Esophagus squamous epithelium (tissue), 5 donors: ENCODE measurements at places on chromosomes 13 and 19.

DNA sequence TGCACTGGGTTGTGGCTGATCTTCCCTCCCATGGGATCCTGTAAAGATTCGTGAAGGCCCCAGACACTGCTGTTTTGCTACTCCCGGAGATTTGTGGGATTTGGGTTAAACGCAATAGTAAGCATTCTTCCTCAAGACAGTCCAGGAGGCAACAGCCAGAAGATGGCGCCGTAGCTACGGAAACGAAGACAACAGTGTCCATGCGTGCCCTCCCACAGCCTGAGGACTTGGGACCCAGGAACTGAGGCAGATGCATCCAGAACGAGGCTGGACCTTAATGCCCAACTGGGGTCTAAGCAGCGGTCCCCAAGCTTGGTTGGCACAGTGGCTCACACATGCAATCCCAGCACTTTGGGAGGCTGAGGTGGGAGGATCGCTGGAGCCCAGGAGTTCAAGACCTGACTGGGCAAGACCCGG is 57.6 kb upstream of the ZNF507 start:
- no peak for DNase-seq

DNA sequence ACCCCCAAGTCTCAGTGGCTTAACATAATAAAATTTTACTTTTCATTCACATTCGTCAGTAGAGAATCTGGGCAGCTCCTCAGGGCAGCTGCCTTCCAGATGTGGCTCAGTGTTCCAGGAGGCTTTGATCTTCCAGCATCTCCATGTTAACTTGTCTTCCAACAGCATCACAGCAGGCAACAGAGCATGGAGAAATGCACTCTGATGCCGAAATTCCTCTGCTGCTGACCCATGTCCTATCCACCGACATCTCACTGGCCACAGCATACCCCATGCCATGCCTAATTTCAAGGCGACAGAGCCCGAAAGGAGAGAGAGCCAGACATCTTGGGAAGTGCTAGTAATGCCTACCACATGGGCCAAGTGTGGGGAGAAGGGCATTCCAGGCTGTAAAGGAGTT is 64.9 kb upstream of the MEDAG start:
- no peak for DNase-seq

GRCh38 chr13:111317571-111318345 is 2.7 kb upstream of the TEX29 start:
- no peak for DNase-seq

GRCh38 chr19:406135-406781 is 2.7 kb downstream of the C2CD4C start:
- no peak for DNase-seq

DNA sequence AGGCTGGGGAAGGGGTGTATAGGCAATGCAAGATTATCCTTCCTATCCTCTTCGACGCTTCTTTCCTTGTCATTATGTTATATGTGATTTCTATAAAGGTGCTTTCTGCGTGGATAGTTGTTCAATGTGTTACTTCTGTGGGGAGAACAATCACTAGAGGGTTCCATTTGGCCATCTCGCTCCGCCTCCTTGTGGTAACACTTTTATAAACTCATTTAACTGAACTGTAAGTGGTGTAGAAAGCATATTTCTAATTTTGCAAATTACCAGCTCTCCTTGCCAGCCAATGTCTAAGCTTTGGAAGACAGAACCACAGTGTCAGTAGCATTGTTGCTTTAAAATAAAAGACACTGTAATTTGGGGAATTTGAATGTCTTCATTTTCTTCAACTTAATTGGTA is 1093.7 kb upstream of the MIR17HG start:
- no peak for DNase-seq

GRCh38 chr13:109366525-109366924 is 419.9 kb downstream of the IRS2 start:
- DNase-seq, result no peak

DNA sequence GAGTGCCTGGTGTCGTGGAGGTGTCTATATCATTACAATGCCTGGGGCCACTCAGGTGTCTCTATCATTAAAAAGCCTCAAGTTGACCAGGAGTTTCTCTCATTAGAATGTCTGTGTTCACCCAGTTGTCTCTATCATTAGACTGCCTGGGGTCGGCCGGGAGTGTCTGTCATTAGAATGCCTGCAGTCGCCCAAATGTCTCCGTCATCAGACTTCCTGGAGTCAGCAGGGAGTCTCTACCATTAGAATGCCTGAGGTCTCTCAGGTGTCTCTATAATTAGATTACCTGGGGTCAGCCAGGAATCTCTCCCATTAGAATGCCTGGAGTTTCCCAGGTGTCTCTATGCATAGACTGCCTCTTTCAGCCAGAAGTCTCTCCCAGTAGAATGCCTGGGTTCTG is 1477.6 kb downstream of the UQCRFS1 start:
- DNase-seq, result no peak

DNA sequence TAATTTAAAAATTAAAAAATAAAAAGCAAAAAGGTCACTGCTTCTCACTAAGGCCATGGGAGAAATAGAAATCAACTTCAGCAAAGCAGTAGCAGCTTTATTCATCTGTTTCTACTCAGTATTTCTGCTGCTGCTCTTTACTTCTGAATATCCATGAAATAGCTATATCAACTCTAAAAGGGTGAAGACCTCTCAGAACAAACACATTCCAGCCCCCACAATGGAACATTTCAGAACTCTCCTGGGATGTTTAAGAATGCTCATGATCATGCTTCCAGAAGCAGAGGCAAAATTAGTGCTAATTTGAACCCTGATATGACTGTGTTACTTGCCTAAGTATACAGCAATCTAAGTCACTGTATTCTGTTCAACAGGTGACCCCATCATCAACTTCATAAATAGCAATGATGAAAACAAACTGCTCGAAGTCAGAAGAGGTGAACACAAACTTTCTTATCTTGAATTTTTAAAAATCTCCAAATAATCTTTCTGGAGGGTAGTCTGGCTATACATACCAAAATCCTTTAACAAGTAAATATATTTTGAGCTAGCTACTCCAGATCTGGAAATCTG is 29.6 kb upstream of the DOCK9 start:
- DNase-seq, result no peak
